Natural killer cell (primary cell): ENCODE measurements at places on chromosomes 7 and 10.

GRCh38 chr7:120583899-120584586 lies 273.9 kb downstream of the TSPAN12 start:
- H3K4me3 ChIP-seq: no peak overlapping the region
- no peak overlapping the region for H3K27ac ChIP-seq
- no peaks in the 10 kb centered on the region for H3K27me3 ChIP-seq
- no peaks in the 10 kb centered on the region for H3K4me1 ChIP-seq
- no peaks in the 10 kb centered on the region for H3K36me3 ChIP-seq

DNA sequence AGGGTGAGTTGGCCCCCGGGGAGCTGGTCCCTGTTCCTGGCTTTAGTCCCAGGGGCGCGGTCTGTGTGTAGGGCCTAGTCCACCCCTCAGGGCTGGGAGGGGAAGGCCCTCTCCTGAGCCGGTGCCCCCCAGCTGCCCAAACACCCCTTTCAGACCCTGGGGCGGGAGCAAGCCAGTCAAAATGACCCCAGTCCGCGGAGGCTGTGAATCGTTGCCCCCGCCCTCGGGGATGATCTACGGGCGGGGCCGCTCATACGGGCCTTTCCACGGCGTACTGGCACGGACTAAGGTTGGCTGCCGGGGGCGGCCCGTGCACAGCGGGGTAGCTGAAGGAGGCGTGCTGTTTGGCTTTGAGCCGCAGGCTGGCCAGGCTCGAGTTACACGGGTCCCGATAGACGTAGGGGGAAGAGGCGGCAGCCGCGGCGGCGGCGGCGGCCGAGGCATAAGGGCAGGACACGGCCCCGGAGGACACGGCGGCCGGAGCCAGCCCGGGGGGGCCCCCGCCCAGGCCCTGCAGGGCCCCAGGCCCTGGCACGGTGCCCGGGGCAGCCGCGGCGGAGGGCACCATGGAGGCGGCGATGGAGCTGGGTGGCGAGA lies 4.3 kb downstream of the ELOVL3 start:
- no peaks in the 10 kb centered on the region for H3K36me3 ChIP-seq
- H3K27ac ChIP-seq: no peak overlapping the region
- H3K4me1 ChIP-seq: peaks cover 35% of the 10 kb centered on the region

DNA sequence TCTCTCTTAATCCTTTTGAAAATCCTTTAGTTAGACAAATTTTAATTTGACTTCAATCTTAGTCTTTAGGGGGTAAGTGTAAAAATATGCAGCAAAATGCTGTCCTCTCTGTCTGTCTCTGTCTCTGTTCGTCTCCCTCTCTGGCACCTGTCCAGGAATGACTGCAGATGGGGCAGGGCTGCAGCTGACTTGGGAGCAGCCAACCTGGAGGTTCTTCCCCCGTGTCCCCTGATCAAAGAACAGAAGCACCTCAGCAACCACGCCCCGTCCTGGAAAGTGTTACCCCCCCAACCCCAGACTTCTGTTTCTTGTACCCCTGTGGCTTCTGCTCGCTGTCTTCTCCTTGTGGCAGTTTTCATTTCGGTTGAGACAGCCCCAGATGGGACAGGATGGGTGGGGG lies 141.6 kb upstream of the NPS start:
- H3K36me3 ChIP-seq: no peaks in the 10 kb centered on the region
- H3K4me3 ChIP-seq: no peak overlapping the region
- no peak for DNase-seq
- no peaks in the 10 kb centered on the region for H3K27me3 ChIP-seq

DNA sequence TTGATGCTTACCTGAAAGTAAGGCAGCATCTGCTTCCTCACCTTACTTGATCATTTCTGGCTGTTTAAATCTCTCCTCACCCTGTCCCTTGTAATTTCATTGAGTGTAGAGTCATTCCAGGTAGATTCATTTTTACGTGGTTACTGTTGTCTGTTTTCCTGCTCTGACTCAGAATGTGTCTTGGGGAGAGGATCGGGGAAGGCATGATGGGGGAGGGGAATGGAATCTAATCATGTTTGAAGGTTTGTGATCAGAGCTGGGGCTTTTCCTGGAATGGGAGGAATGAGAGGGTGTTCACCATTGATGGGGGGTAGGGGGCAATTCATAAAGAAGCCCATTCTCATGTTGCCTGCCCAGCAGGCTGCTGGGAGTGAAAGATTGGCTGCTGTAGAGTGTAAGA lies 18.7 kb downstream of the SEC24C start:
- H3K36me3 ChIP-seq: peaks cover 75% of the 10 kb centered on the region
- H3K4me3 ChIP-seq: no peak overlapping the region
- peaks cover 45% of the 10 kb centered on the region for H3K4me1 ChIP-seq

DNA sequence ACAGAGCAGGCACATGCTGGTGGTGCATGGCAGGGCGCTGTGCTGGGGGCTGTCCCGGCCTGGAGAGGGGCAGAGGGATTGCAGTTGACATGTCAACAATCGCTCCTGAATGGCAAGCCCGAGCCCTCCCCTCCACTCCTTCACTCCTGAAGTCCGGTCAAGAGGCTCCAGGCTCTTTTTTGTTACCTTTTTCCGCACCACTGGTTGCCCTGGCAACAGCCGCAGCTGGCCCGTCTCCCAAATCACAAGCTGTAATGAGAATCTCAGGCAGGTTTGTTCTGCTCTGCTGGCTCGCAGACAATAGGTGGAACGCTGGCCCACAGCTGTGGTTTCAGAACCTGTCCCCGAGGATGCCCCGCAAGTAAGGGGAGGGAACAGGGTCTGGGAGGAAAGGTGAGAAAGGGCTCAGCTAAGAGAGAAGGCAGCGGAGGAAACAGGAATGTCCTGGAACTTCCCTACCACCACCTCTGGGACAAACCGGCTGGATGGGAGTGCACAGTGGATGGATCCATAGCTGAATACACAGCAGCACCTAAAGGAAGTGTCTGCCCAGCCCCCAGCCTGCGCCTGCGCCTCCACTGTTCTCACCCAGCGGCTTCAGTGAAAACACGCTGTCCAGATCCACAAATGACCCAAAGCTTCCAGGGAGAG lies 58.9 kb downstream of the CALML3 start:
- no peaks in the 10 kb centered on the region for H3K27me3 ChIP-seq
- H3K4me1 ChIP-seq: peaks cover 10% of the 10 kb centered on the region
- no peak overlapping the region for H3K4me3 ChIP-seq
- H3K27ac ChIP-seq: no peak overlapping the region
- no peaks in the 10 kb centered on the region for H3K36me3 ChIP-seq

GRCh38 chr7:27110186-27111031 lies 7.9 kb upstream of the HOXA2 start:
- H3K4me3 ChIP-seq: no peak overlapping the region
- H3K36me3 ChIP-seq: no peaks in the 10 kb centered on the region
- DNase-seq: no peak
- H3K4me1 ChIP-seq: no peaks in the 10 kb centered on the region
- no peak overlapping the region for H3K27ac ChIP-seq

GRCh38 chr10:5428133-5428532 lies 15.8 kb downstream of the NET1 start:
- H3K27ac ChIP-seq: no peak overlapping the region
- no peak for DNase-seq
- no peak overlapping the region for H3K4me3 ChIP-seq
- H3K27me3 ChIP-seq: no peaks in the 10 kb centered on the region

DNA sequence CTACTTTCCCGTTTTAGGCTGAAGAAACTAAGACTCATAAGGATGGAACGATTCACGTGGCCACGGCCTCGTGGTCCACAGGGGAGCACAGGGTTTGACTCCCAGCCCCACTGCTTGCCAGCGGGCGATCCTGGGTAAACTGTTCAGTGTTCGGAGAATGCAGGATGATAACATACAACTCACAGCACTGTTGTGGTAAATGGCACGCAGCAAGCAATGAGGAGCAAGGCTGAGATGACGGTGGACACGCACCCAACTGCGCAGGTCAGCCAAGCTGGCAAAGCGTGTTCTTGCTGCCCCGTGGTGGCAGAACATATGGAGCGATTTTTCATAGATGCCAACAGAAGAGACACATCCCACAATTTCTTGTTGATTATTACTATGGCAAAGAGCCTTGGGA lies 272.7 kb downstream of the DNAJB6 start:
- no peak overlapping the region for H3K27ac ChIP-seq
- H3K4me1 ChIP-seq: peaks cover 21% of the 10 kb centered on the region
- no peaks in the 10 kb centered on the region for H3K36me3 ChIP-seq
- peaks cover 2% of the 10 kb centered on the region for H3K27me3 ChIP-seq
- DNase-seq: no peak

GRCh38 chr10:16756561-16757221 lies 60.5 kb downstream of the RSU1 start:
- H3K27me3 ChIP-seq: no peaks in the 10 kb centered on the region
- no peaks in the 10 kb centered on the region for H3K4me1 ChIP-seq
- no peak overlapping the region for H3K27ac ChIP-seq
- peaks cover 15% of the 10 kb centered on the region for H3K36me3 ChIP-seq
- no peak overlapping the region for H3K4me3 ChIP-seq
- no peak for DNase-seq

DNA sequence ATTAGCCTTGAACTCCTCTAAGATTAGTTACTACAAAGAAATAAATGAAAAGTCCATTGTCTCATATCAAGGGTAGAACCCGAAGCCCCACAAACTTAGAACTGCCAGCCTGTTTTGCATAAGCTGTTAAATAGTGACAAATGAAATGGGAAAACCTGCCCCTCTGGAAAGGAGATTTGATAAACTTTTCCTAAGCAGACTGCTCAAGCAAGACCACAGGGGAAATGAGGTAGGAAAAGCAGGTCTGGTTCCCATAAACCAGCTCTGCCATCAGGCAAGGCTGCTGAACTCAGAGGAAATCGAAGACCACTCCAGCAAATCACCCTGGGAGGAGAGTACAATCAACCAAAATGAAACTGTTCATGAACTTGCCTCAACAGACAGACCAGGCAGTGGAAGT lies 181.5 kb upstream of the AOAH start:
- H3K4me3 ChIP-seq: no peak overlapping the region
- H3K36me3 ChIP-seq: no peaks in the 10 kb centered on the region
- H3K27me3 ChIP-seq: no peaks in the 10 kb centered on the region
- H3K27ac ChIP-seq: no peak overlapping the region
- no peaks in the 10 kb centered on the region for H3K4me1 ChIP-seq

- H3K4me3 ChIP-seq: no peak overlapping the region
- no peak for DNase-seq
- peaks cover 2% of the 10 kb centered on the region for H3K4me1 ChIP-seq
- no peak overlapping the region for H3K27ac ChIP-seq
- no peaks in the 10 kb centered on the region for H3K36me3 ChIP-seq
Observed at GRCh38 chr10:126420567-126421300, 32.5 kb upstream of the ADAM12 start.

DNA sequence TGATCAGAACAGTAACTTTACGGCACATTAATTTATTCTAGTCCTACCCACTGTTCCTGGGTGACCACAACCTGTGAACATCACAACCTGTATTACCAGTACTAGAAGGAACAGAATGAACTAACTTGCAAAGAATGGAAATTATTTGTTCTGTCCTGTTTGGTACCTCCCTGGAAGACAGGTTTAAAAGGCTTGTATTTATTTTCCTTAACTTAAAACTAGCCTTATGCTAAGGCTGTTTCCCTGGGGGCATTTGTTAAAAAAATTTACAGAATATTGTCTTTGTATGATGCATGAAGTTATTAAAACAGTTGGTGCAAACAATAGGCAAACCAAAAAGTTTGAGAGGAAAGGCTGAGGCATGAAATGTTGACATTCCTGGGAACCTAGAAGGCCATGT lies 132.7 kb downstream of the DNAJC1 start:
- H3K27me3 ChIP-seq: no peaks in the 10 kb centered on the region
- H3K36me3 ChIP-seq: peaks cover 11% of the 10 kb centered on the region
- H3K4me1 ChIP-seq: no peaks in the 10 kb centered on the region
- no peak overlapping the region for H3K27ac ChIP-seq

GRCh38 chr10:128073890-128074289 lies 52.3 kb downstream of the MKI67 start:
- H3K36me3 ChIP-seq: peaks cover 97% of the 10 kb centered on the region
- H3K4me3 ChIP-seq: no peak overlapping the region
- DNase-seq: no peak
- H3K27me3 ChIP-seq: no peaks in the 10 kb centered on the region

- H3K27me3 ChIP-seq: no peaks in the 10 kb centered on the region
- peaks cover 17% of the 10 kb centered on the region for H3K36me3 ChIP-seq
- DNase-seq: no peak
- H3K27ac ChIP-seq: no peak overlapping the region
Observed at GRCh38 chr7:96670338-96671289, 39.0 kb downstream of the SEM1 start.

DNA sequence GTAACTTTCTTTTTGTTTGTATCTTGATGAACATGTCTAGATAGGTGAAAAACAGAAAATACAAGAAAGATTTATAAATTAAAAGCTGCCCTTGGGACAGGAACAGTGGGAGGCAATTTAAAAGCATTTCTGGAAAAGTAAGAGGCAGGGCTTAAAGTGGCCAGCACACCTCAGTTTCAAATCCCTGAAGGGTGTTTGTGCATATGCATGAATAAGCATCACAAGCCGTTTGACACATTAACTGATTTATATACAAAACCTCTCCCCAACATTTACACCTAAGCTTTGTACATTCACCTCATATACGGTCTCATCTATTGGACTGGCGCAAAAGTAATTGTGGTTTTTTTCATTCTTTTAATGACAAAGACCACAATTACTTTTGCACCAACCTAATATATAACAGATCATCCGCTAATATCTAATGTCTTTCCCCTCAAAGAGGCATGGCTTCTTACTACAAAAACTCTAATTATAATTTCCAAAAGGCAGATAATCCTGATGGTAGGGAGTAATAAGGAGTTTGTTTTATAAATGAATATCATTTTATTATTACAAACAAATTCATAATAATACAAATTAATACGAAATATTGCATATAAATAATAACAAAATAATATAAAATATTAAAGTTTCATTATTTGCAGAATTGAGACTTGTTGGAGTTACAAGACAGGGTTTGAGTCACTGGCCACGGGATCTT lies 48.3 kb downstream of the LRGUK start:
- H3K4me3 ChIP-seq: no peak overlapping the region
- no peak for DNase-seq
- no peaks in the 10 kb centered on the region for H3K36me3 ChIP-seq
- no peaks in the 10 kb centered on the region for H3K27me3 ChIP-seq
- no peak overlapping the region for H3K27ac ChIP-seq

GRCh38 chr10:122997864-122998263 lies 10.7 kb downstream of the IKZF5 start:
- H3K4me3 ChIP-seq: no peak overlapping the region
- H3K4me1 ChIP-seq: no peaks in the 10 kb centered on the region
- H3K36me3 ChIP-seq: peaks cover 42% of the 10 kb centered on the region
- no peaks in the 10 kb centered on the region for H3K27me3 ChIP-seq

DNA sequence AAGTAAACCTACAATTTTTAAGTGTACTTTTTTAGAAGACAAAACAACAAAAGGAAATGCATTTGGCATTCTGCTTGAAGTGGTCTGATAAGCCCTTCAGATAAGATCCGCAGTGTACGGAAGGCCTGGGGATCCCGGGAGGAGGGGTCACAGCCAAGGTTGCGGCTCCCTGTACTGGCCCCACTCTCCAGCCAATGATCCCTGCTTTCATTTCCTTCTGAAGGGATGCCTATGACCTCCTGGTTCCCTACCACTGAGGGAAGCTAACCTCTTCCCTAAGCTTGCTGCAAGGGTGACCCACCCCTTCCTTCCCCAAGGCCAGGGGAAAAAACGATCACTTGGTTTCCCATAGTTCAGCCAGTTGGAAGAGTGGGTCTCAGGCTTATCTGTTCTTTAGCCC lies 5.3 kb downstream of the DENND2A start:
- peaks cover 10% of the 10 kb centered on the region for H3K4me1 ChIP-seq
- H3K4me3 ChIP-seq: no peak overlapping the region
- H3K27me3 ChIP-seq: peaks cover 25% of the 10 kb centered on the region
- H3K27ac ChIP-seq: no peak overlapping the region
- no peaks in the 10 kb centered on the region for H3K36me3 ChIP-seq

GRCh38 chr10:61643316-61643751 lies 19.4 kb upstream of the CABCOCO1 start:
- H3K4me3 ChIP-seq: no peak overlapping the region
- H3K36me3 ChIP-seq: no peaks in the 10 kb centered on the region
- H3K4me1 ChIP-seq: no peaks in the 10 kb centered on the region
- no peaks in the 10 kb centered on the region for H3K27me3 ChIP-seq
- no peak for DNase-seq
- H3K27ac ChIP-seq: no peak overlapping the region
